Osteoblast (primary cell): ENCODE measurements at places on chromosomes 4 and X.
A peak's percentile ranks its signal among the peaks of the same experiment; 100 is the strongest.

- DNase-seq, result peak; percentile 91
These were observed 143.5 kb upstream of the GALNT7 start for GRCh38 chr4:173025131-173025530.

- peak; percentile 86 for DNase-seq
These were observed at the start of gene CCNQ for GRCh38 chrX:153598541-153599191. TSS of gene CCNQ (minus strand) at chrX:153599139. CDS start at chrX:153599073, 66 bp downstream.

DNA sequence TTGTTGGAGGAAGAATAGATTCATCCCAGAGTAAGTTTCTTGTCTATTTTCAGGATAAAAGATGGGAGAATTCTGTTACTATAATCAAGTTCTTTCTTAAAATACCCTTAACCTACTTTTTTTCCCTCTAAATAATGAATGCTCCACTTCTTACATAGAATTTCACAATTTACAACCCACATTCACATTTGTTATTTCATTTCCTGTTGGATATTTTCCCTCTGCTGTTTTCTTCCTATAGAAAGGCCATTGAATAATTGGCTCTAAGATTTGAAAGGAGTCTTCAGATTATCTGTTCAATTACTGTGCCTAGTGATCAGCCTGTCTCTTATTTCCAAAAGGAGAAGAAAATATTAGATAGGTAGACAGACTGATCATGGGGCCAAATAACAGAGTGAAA, 79.7 kb downstream of the CPE start:
- DNase-seq, result no peak

DNA sequence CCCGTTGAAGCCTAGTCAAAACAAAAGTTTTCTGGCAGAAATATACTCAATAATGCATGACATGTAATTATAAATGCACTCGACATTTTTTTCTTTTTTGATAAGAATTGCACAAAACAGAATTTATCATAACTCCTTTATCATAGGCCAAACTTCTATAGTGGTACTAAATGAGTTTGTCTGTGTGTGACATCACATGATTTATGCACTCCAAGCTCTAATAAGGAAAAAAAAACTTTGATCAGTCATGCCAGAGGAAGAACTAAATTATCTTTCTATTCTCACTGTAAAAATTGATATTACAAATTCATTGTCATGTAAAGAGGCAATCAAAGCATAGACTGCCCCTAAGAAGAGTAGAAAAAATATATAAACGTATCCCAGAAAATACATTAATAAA, 112.4 kb upstream of the NOCT start:
- no peak for DNase-seq

GRCh38 chr4:2135083-2135482, 76.0 kb downstream of the NAT8L start:
- DNase-seq, result no peak

GRCh38 chr4:88998001-88998400, 59.0 kb downstream of the FAM13A start:
- DNase-seq, result no peak

DNA sequence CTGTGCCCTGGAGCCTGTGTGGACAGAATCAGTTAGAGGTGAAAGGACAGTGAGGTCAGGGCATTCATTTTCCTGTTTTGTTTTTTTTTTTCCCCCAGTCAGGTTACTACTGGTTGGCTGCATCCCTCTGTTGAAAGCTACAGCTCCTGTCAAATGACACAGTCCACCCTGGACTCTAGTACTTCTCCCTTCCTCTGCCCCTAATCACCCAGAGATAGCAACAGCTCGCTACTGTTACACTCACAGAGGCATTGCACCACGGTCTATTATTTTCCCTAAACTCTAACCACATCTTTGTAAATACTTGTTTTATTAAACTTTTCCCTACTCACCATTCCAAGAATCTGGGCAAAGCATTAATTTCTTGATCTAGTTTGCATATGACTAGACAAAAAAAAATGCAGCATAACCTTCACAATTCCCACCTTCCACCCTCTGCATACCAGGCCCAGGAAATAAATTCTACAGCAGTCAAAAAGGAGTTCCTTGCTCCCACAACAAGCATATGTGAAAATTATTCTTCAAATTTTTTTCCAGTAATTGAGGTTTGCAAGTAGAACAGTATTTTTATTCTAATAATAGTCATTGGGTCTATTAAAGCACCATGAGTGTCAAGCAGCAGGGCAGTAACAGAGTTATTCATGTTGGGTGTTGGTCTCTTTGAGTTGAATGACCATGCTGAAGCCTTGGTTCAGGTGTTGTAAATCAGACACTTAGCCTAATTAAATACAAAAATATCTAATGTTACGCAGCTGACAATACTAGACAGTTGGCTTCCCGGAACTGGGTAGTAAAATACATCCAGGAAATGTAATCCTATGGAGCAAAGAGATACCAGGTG, 329.2 kb downstream of the INPP4B start:
- DNase-seq, result peak; percentile 49

- DNase-seq, result peak; percentile 8
These were observed 1052.6 kb downstream of the ADGRL3 start for GRCh38 chr4:62252728-62253127.

DNA sequence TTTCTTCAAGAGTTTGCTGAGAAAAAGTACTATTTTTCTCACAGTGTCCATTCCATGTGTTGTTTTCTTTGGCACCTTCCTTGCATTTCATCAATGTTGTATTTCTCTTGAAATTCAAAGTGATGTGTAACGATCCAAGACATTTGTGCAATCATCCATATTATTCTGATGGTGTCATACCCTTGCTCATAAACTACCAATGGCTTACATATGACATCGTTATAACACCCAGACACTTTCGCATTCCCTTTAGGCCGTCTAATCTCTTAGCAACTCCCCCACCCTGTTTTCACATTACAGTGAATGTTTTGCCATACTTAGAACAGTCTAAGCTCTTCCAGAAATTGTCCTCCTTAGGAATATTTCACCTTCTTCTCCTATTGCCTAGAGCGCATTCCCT, 1779.0 kb downstream of the PCDH7 start:
- no peak for DNase-seq

DNA sequence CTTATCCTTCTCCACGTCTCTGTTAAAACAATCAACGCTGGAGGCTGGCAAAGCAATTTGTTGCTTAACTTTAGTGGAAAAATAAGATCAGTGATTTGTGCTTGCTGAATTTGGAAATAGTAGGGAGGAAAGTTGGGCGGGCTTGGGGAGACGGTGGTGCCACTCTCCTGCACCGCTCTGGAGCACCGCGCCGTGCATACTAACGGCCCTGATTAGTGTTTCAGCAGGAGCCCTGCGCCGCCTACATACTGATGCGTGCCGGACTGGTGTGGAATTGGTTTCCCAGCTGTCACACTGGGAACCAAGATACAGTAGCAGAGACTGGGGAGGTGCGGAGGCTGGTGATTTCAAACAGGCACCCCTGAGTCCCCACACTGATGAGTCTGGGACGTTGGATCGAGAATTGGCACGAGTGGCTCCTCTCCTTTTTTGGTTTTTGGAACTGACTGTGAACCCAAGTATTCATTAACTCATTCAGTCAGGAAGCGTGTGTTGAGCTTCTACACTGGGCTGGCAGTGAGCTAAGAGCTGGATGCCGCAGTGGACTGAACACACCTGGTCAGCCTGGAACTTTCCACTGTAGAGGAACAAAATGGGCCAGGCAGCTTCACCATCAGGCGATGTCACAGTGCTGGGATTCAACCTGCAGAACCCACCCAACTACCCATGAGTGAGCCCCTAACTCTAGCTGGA, 29.0 kb upstream of the PSAPL1 start:
- DNase-seq, result no peak

GRCh38 chrX:39936886-39937770, 160.6 kb downstream of the BCOR start:
- DNase-seq, result no peak

- no peak for DNase-seq
These were observed 743.8 kb upstream of the ATOH1 start for GRCh38 chr4:93084599-93085305.

DNA sequence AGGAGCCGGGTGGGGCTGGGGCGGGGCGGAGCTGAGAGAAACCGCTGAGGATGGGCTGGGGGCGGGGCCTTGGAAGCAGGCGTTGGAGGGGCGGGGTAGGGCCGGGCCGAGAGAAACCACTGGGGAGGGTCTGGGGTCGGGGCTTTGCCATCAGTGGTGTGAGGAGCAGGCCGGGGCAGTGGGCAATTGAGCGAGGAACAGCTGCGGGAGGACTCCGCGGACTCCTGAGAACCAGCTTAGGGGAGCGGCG, 1.3 kb upstream of the EOLA2 start:
- no peak for DNase-seq

DNA sequence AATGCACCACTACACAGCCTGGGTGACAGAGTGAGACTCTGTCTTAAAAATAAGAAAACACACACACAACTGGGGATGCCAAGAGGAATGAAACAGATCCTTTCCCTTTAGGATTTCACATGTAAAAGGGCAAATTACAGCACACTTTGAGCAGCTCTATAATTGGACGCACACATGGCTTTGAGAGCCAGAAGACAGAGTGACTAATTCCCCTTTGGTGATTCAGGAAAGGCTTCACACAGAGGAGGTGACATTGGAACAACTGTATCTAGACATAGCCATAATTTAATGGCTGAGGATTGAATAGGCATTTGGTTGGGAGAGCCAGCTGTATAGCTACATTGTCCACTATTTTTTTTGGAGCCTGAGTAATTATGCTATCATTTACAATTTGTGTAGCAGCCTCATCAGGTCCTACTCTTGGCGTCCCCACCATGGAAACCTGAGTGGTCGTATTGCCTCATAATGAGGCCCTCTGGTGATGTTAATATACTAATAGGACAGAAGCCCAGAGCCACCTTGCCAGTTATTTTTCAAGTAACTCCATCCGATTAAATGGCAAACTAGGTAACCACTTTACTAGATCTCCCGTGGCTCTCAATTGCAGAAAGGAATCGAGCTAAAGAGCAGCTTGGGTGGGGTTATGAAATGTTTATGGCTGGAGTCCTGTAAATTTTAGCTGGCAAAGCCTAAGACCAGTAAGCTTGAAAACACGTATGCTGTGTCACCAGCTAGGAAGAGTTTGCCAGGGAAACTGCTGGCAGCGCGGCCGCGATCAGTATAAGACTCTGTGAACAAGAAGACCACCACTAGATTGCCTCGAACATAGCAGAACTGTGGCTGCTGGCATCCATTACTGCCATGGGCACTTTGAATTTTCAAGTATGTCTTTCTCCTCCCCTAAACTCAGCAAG, 8.5 kb upstream of the PPEF1 start:
- DNase-seq, result peak; percentile 38

DNA sequence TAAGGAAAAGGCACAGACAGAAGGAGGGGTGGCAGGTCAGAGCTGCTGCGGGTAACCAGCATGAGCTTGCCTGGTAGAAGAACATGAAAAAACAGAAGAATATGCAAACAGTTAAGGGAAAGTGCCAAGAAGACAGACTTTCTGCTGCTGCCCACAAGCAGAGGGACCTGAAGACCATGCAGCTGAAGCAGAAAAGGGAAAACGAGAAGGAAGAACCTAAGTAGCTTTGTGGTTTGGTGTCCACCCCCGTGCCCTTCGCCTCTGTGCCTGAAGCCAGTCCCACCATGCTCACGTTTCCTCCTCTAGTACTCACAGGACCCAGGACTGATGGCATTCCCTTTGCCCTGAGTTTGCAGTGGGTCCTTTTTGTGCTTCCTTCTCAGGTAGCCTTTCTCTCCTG, 62.8 kb downstream of the UBA6 start:
- no peak for DNase-seq

DNA sequence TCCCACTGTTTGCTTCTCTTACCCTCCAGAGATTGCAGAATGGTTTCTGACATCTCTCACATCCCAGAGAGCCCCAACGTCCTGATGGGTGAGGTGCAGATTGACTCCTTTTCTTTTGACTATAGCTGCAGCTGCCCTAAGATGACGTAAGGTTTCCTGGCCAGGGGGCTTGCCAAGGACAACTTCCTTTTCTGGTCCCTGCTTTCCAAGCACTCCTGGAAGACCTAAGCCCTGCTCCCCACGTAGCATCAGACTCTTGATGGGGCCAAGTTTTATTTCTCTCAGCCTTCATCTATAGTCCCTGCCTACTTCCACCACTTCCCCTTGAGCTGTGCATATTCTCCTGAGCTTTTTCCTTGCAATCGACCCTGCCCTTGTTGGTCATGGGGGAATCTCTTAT, 497.7 kb downstream of the IDS start:
- DNase-seq, result no peak

DNA sequence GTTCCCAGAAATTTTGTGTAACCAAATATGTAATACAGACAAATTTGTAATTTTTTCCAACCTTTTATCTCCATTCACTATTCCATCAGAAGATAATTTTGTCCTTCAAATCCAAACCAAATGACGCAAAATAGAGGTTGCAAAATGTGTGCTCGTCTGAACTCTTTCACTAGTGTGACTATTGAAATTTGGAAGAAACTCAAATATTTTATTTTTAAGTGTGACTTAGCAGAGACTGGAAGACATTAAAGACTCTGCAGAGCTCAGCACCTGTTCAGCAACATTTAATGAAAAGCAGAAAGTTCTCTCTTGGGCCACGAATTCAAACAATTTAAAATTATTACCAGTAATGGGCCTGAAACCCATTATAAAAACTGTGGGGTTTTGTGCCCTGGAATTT, 30.0 kb upstream of the APELA start:
- no peak for DNase-seq

GRCh38 chrX:25017667-25018247, 2.0 kb upstream of the ARX start:
- no peak for DNase-seq

GRCh38 chr4:7812921-7813320, 126.7 kb downstream of the AFAP1 start:
- no peak for DNase-seq

DNA sequence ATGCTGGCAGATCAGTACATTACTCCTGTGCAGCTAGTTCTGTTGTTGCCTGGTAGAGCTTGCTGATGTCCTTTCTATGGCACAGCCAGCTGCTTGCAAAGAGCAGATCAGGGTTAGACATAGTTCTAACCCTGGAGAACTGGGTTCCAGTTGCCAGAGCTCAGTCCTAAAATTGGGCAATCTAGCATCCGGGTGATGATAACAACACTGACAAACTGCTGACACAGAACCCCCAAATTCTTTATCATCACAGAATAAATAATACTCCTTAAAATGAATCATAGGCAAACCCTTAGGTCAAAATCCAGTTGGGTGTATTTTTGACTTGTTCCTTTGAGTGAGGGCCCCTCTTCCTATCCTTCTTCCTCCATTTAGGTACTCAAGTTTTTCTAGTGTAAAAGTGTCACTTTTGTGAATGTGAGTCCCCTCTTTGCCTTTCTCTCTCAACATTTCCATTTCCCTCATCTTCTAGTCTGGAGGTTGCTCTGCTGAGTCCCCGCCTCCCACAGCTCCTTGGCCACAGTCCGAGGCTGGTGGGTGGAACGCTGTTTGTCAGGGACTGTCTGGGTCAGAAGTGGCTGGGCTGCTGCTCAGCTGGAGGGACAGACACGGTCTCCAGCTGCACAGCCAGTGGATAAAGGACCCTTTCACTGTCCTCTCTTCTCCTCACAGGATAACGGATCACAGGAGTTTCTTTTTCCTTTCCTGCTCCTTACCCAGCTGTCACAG, 93.6 kb upstream of the RASGEF1B start:
- peak; percentile 34 for DNase-seq

- no peak for DNase-seq
These were observed 182.4 kb upstream of the MBNL3 start for GRCh38 chrX:132671229-132671641.
